ENCODE measurements at places on chromosomes 2 and 18.

GRCh38 chr2:179422037-179422643 is 157.5 kb upstream of the SESTD1 start:
- peak; percentile 69 for DNase-seq

GRCh38 chr18:46190667-46191066 is 86.5 kb downstream of the HAUS1 start:
- DNase-seq: no peak

DNA sequence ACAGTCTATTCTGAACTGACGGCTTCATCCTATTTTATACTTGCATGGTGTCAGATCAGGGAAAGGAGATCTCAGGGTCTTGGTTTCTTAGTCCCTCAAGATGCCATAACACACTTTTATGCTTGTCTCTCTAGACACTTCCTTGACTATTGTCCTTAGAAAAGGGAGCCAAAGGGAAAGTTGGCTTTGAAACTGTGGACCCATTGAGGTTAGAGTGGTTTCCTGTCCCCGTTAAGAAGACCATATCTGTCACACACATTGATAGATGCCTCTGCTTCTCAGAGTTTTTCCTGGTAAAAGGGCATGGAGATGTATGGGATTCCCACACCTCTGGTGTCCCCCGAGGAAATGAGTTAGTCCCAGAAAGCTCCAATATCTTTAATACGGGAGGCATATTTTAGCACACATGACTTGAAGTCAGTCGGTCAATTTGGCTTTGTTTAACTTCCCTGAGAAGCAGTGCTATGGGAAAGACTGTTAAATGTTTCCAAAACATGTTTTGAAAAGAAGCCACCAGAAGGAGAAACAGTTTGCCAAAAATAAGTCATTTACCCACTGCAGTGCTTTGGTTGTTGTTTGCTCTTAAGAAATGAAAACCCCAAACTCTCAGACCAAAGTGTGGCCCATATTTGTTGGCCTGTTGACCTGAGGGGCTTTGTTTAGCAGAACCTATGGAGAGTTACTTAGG is 133.4 kb upstream of the CXCR4 start:
- DNase-seq: no peak

DNA sequence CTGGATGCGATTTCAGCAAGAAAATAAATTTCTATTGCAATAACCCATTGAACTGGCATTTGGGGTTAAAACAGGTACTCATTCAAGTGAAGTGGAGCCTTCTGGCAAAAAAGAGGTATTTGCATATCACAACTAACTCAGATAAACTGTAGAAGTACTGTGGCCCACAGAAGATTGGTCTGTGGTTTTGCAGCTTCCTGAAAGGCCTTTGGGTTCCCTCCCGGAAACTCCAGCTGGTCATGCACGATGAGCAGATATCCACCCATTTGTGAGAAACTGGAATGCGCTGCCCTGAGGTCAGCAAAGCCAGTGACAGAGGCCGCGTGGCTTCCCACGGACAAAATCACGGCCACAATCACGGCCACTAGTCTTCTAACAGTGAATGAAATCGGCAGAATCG is 106.3 kb downstream of the EPHA4 start:
- DNase-seq: no peak

Measured in NCI-H69 (cell line).